ENCODE measurements at places on chromosomes 5 and 9.

GRCh38 chr5:40906351-40906751 lies 2.9 kb upstream of the C7 start:
- DNase-seq: no peak

DNA sequence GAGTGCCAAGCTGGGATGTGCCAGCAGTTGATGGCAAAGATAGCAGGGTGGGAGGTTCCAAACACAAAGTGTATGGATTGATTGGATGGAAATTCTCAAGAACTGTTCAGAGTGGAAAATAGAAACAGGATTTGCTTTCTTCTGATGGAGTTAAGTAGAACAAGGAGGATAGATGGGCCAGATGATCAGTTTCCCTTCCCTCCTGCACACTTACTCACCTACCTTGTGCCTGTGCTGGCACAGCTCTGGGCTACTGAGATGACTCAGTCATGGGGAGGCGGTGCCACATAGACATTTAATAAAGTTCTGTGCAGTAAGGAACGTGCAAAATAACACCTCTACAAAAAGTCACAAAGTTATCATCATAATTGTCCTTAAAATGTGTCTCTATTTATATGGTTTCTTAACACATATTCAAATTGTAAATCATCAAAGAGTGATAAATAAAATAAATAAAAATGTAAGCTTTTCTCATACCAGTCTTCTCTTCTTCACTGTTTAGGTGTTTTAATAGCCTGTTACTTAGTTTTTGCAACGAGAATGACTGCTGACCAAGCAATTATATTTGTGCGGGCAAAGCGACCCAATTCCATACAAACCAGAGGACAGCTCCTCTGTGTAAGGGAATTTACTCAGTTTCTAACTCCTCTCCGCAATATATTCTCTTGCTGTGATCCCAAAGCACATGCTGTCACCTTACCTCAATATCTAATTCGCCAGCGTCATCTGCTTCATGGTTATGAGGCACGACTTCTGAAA lies 12.7 kb downstream of the PTPDC1 start:
- DNase-seq: no peak

- no peak for DNase-seq
These were observed 5.0 kb upstream of the QRFP start for GRCh38 chr9:130901498-130902203.

GRCh38 chr9:34996905-34997279 lies 7.3 kb downstream of the DNAJB5 start:
- DNase-seq: no peak

DNA sequence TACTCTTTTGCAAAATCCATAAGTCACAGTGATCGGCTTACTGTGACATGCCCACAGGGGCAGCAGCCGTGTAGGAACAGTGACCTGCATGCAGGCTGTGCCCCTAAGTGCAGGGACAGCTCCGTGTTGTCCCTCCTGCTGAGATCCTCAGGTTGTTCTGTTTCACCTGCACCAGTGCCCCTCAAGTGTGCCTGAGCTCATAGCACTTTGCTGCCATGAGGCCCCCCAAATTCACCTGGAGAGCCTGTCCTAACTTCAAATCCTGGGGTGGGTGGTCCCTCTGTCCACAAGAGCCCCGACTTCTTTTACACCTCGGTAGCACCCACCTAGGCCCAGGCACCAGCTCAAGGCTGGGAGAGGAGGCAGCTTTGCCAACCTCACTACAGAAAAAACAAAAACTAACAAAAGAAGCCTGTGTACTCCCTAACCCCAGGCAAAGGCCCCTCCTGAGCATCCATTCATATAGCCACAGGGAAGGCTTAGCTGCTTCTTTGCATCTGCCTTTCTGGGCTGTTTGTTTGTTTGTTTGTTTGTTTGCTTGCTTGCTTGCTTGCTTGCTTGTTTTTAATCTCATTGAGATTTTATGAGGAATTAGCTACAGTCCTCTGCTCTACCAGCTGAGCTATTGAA lies 214.5 kb downstream of the AUH start:
- DNase-seq: no peak

DNA sequence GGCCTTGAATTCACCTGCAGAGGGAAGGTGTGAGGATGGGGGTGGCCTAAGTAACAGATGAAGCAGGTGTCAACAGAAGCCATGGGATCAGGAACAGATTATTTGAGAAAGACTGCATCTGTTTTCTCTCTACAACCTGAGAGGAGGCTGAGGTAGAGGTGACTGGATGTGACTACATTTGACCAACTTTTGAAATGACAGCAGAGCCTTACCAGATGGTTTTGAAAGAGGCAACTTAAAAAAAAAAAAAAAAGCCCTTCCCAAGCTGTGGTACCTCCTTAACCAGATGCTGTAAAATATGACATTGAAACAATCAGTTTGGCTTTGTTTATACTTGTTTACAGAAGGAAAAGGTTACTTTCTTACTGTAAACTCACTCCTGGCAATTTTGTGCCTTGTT lies 108.6 kb downstream of the TRIO start:
- DNase-seq: no peak

GRCh38 chr9:30035761-30036160 lies 2348.7 kb upstream of the ACO1 start:
- DNase-seq: no peak

GRCh38 chr5:149656576-149657182 lies 73.4 kb upstream of the PPARGC1B start:
- DNase-seq: peak; percentile 48
